Neural crest cell (in vitro differentiated cells): ENCODE measurements at places on chromosomes 13 and 19. TPM values are rescaled to one million over a fixed set of nuclear protein-coding genes. Genes with fewer than 3 reads are reported as not detected.

The ZNF486 gene
- total RNA-seq, result 14.3 and 15.4 TPM in 2 replicates

GRCh38 chr19:30278882-30279254, 93.3 kb upstream of the ZNF536 start:
- no peak for DNase-seq

The ZNF154 gene
- 25.6 and 26.2 TPM in 2 replicates for total RNA-seq

GRCh38 chr19:49474542-49474924, 518 bp downstream of the FLT3LG start:
- DNase-seq, result no peak

The DIRAS1 gene
- 19.9 and 24.4 TPM in 2 replicates for total RNA-seq

- no peak for DNase-seq
Observed at GRCh38 chr13:47858042-47859025, 142.7 kb downstream of the SUCLA2 start.

DNA sequence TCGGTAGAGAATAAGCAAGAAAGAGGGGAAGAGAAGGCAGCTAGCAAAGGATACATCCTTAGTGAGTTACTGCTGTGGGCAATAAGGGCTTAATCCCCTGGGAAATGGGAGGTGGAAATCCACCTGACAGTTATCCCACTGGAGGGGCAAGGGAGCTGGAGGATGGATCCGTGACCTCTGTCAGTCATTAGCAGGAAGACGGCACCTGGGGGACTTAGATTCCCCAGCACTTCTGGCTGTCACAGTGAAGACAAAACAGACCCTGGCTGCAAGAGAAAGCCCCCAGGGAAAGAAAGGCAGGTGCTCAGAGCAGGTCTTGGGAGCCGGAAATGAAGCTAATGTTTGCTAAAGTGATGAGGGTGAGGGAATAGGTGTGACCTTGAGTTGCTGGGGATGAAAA, 70.4 kb upstream of the MRI1 start:
- DNase-seq, result no peak

DNA sequence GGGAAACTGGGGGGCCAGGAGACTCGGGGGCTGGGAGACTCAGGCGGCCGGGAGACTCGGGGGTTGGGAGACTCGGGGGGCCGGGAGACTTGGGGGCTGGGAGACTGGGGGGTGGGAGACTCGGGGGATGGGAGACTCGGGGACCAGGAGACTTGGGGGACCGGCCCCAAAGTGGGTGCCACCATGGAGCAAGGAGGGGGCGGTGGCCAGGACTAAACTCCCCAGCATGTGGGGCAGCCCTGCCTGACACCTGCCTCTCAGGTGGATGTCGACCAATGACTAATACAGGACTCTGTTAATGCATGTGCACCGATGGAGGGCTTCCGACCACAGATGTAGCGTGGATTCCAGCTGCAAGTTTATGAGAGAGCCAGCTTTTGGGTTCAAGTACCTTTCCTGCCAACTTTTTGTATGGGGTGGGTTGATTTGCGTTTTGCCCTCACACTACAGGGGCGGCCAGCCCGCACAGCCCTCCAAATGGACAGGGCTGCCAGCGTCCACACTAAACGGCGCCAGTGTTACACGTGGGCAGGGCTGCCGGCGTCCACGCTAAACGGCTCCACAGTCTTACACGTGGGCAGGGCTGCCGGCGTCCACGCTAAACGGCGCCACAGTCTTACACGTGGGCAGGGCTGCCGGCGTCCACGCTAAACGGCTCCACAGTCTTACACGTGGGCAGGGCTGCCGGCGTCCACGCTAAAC, 62.2 kb downstream of the RASA3 start:
- DNase-seq, result no peak

The ZNF628 gene
- total RNA-seq, result 14.8 and 15.0 TPM in 2 replicates

- no peak for DNase-seq
Observed at GRCh38 chr13:41496420-41497234, 39.3 kb downstream of the RGCC start.
